Right ventricle myocardium inferior (tissue), 1 donor: ENCODE measurements at places on chromosomes 5 and 9. TPM values are rescaled to one million over a fixed set of nuclear protein-coding genes. Genes with fewer than 3 reads are reported as not detected.
A peak's percentile ranks its signal among the peaks of the same experiment; 100 is the strongest.

DNA sequence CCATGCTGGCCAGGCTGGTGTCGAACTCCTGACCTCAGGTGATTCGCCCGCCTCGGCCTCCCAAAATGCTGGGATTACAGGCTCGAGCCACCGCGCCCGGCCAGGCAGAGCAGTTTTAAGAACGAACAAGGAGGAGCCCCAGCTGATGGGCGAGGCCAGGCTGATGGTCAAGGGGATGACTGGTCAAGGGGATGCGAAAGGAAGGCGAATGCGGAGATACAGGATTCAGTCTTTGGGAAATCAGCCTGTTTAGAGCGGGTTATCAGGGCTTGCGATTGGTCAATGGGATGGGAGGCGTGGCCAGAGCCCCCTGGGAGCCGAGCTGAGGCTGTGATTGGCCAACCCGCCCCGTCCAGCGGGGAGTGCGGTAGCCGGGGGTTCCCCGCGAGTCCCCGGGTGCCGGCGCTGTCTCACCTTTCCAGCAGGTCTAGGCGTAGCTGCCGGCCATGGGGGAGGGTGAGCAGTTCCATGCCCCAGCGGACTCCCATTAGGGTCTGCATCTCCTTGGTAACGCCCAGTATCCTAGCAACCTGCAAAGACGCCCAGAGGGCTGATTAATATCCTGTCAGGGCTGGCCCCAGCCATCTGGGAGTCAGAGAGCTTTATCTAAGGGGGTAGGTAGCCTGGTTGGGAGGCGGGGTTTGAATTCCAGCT is 7.5 kb upstream of the TOR2A start:
- DNase-seq = no peak

DNA sequence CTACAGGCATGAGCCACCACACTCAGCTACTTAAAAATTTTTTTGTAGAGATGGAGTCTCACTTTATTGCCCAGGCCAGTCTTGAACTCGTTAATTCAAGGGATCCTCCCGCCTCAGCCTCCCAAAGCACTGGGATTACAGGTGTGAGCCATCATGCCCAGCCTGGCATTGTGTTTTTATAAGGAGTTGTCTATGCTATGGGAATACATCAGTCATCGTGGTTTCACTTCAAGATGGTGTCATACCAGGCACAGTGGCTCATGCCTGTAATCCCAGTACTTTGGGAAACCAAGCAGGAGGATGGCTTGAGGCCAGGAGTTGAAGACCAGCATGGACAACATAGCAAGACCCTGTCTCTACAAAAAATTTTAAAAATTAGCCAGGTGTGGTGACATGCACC is 49.7 kb downstream of the CYSTM1 start:
- DNase-seq = no peak

DNA sequence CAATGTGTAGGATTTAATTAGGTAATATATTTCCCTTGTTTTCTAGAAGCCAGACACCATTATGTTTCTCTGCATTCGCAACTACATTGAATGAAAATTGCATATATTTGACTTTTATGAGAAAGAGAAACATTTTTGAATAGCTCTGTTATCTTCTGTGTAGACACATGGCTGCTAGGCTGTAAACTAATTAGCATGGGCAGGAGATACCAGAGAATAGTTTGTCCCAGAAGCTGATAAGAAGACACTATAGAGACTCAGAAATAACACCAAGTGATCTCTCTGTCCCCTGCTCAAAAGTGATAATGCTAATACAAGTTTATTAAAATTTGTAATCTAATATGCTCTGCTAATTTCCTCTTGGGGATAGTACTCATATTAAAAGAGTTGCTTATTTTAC is 198.0 kb upstream of the TUSC1 start:
- no peak for DNase-seq

GRCh38 chr5:13250464-13251291 is 693.8 kb downstream of the DNAH5 start:
- DNase-seq = no peak

GRCh38 chr9:75041041-75041440 is 12.9 kb upstream of the CARNMT1 start:
- no peak for DNase-seq

DNA sequence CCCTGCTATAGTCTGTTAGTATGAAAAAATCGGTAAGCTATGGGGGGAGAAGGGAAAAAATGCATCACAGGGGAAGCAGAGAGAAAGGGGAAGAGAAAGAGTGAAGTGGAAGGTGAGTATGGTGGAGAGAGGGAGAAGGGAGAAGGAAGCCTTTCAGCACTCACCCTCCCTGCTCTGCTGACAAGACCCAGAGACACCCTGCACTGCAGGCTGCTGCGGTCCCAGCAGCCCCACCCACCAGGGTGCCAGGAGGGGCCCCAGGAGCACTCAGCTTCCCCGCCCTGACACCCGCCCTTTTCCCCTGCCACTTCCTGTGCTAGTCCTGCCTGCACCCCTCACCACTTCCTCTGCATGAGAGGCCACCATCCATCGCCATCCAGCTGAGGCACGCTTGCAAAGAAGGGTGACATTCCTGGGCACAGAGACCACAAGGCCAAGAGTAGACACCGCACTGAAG is 12.7 kb downstream of the STK10 start:
- peak; percentile 89 for DNase-seq

Gene ADGRV1
- total RNA-seq = not detected

DNA sequence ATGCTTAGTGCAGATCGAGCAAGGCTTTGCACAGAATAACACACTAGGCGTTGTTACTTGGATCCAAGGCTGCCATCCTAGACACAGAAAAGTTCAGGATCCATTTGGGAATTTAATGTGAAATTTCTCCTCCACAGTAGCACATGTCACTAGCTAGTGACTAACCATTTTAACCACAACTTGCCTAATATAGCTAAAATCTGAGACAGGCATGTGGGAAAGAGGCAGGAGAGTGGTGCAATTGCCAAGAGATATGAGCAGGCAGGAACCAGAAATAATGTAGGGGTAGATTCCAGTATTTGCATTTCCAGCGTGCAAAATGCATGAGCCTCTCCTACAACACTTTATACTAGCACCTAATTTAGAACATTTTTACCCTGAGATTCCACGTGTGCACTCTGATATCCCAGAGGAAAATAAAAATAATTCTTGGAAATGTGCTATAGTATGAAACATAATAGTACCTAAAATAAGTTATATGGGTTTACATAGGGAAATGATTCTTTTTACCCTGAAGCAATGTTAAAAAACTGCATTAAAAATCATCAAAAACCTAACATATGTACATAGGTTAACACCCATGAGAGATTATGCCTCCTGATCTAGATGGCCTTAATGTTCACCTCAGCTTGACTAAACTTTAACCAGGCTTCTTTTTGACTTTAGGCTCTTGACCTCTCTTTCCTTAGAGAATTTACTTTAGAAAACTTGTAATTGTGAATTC is 1230.6 kb upstream of the NUDT12 start:
- DNase-seq = no peak
